Activated CD4-positive, alpha-beta memory T cell treated with anti-CD3 and anti-CD28 coated beads, Interleukin-2, amount 10 ng/mL, durations not matched to agents 7 days and 5 days (primary cell): ENCODE measurements at places on chromosomes 3 and 15. TPM values are rescaled to one million over a fixed set of nuclear protein-coding genes. Genes with fewer than 3 reads are reported as not detected.
A peak's percentile ranks its signal among the peaks of the same experiment; 100 is the strongest.

DNA sequence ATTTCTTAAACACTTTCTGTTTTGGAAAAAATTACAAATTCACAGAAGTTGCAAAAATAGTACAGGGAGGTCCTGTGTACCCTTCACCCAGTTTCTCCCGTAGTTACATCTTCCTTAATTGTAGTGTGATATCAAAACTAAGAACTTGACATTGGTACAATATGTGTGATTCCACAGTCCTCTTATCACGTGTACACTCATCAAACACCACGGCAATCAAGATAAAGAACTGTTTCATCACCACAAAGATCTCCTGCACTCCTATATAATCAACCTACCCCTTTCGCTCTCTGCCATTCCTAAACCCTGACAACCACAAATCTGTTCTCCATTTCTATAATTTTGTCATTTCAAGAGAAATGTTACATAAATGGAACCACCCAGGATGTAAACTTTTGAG lies 31.4 kb downstream of the POMGNT2 start:
- no peak for DNase-seq

The SERPINI1 gene
- total RNA-seq: 2.9 TPM

The ATOSA gene
- 46.6 TPM for total RNA-seq

DNA sequence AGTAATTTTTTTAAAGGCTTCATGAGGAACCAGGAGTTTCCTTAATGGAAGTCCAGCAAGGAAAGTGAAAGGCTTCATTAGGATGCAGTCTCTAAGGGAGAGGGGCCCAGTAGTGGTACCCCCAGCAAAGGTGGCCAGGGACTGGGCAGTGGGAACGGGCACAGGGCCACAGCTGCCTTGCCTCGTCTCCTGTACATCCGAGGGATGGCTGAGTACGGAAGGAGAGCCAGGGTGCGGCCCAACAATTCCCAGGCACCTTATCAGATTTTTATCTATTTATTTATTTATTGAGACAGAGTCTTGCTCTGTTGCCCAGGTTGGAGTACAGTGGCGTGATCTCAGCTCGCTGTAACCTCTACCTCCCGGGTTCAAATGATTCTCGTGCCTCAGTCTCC lies 14.5 kb downstream of the SEMA3G start:
- no peak for DNase-seq

- DNase-seq: peak; percentile 86
Measured at GRCh38 chr3:47802734-47803479, at the start of gene DHX30. TSS of gene DHX30 (plus strand) at chr3:47803138. CDS start at chr3:47810684, 7,546 bp downstream.

DNA sequence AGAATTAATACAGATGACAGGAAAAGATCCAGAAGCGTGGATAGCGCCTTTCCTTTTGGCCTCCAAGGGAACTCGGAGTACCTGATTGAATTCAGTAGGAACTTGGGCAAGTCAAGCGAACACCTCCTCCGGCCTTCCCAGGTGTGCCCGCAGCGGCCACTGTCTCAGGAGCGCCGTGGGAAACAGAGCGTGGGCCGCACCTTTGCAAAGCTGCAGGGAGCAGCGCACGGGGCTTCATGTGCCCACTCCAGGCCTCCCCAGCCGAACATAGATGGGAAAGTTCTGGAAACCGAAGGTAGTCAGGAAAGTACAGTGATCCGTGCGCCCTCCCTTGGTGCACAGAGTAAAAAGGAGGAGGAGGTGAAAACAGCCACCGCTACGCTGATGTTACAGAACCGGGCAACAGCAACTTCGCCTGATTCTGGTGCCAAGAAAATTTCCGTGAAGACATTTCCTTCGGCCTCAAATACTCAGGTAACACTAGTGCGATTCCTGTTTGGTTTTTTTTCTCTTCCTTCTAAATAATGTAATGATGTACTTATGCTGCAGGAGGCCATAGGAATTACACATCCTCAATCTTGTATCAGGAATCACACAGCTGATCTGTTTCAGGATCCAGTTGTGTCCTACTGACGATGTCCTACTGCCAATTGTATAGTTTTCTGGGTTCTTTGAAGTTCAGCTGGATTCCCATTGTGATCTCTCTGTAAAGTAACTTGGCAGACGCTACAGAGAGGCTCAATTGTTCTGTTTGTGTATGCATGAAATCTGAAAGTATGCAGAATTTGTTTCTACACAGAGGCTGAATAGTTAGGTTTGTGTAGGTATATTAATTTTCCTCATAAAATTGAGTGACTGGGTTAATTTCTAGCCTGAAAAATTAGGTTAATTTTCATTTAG lies 63.1 kb downstream of the CGNL1 start:
- no peak for DNase-seq

DNA sequence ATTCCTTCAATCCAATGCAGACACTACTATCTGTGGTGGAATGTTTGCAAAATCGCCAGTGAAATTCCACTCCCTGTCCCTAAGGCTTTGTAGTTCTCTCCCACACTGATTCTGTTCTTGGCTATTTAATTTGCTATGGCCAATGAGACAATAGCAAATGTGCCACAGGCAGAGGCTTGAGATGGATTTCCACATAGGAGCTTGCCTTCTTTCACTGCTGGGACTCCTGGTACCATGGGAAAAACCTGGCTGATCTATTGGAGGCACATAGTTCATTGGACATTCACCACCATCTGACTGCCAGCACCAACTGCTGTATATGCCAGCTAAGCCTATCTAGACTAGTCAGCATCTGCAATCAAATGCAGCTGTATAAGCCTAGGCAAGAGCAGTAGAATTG lies 103.8 kb downstream of the NR1D2 start:
- no peak for DNase-seq

DNA sequence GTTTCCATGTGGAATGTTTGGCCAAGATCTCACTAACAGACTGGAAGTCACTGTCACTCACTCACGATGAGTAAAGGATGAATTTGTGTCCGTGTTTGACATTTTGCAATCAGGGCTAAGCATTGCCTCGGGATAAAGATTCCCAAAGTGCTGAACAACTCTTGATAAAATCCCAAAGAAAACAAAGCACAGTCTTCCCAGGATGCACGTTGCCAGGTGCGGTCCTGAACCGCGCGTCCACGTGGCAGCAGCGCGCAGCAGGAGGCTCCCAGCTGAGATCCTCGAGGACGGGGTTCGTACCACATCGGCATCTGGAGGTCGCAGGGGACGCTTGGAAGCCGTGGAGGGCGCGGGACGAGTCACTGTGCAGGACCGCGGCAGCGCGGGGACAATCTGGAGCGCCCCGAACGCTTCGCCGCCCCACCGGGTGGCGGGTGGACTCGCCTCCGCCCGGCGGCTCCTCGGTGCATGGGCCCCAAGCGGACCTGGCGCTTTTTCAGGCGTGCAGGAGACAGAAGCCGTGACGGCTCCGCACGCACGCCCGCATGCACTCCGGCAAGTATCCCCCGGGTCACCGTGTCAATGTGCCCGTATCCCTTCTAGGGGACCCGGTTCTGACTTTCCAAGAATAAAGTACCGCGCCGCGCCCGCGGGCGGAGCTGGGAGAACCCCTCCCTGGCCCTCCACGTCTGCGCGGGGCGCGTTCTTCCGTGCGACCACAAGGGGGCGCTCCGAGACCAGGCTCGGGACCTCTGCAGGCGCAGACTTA lies 17.7 kb downstream of the CPN2 start:
- DNase-seq: peak; percentile 88

GRCh38 chr3:149713730-149714654 lies 38.3 kb downstream of the COMMD2 start:
- DNase-seq: no peak
